ENCODE measurements at places on chromosomes 2 and 18. TPM values are rescaled to one million over a fixed set of nuclear protein-coding genes. Genes with fewer than 3 reads are reported as not detected.

FAM237A gene
- not detected for polyA plus RNA-seq

GALR1 gene
- 0.03 TPM for polyA plus RNA-seq

RAX gene
- not detected for polyA plus RNA-seq

GALNT14 gene
- polyA plus RNA-seq = 6.0 TPM

SERPINB3 gene
- 0.57 TPM for polyA plus RNA-seq

TUBB8B gene
- polyA plus RNA-seq = not detected

POU3F3 gene
- 0.35 TPM for polyA plus RNA-seq

UGT1A3 gene
- polyA plus RNA-seq = not detected

GPD2 gene
- polyA plus RNA-seq = 13.0 TPM

UNC80 gene
- polyA plus RNA-seq = 1.1 TPM

QPCT gene
- polyA plus RNA-seq = 14.7 TPM

MPP4 gene
- polyA plus RNA-seq = 0.13 TPM

CACNB4 gene
- 5.7 TPM for polyA plus RNA-seq

BMP10 gene
- not detected for polyA plus RNA-seq

CAPN14 gene
- polyA plus RNA-seq = not detected

DNA sequence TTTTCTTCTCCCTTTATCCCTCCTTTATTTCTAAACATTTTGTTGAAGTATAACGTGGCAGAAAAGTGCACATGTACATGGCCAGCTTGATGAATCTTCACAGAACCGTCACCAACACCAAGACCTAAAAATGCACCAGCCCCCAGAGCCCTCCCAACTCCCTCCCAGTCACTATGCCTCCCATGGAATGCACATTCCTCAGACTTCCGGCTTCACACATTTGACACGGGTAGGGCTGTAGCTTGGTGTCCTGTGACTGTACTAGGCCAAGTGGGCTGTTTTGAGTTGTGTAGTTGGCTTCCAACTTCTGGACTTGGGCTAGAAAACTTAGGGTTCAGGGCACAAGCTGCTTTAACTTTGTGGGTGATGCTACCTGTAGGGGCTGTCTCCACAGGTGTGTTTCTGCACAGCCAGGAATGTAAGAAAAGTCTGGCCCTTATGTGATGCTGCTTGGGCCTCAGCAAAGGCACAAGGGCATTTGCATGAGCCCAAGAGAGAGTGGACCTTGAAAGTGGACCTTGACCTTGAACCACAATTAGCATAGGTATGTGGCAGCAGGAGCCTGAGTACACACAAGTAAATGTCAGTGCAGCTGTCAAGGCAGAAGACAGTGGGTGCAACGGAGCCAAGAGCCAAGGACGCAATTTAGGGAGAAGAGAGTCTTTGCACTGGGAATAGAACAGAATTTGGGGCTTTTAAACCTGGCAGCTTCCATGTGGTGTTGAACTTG, 78.4 kb downstream of the SEPTIN10 start:
- DNase-seq = no peak

- DNase-seq = peak; percentile 22
Observed at GRCh38 chr2:8885449-8886201, 48.2 kb upstream of the KIDINS220 start.

DNA sequence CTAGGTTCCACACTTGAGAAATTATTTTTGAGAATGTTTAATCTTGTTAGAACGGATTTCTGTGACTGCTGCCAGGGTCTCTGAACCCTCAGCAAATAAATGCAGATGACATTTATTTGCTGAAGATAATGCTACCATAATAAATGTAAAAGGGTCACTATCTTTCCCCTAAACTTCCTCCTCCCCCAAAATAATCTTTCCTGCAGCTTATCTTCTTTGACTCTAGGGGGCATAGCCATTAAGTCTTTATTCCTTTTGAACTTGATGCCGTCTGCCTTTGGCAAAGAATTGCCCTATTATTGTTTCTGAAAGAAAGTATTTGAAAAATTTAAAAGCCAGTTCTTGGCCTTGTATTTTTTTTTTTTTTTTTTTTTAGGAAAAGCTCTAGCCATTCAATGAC, 63.6 kb upstream of the ACSL3 start:
- no peak for DNase-seq

DNA sequence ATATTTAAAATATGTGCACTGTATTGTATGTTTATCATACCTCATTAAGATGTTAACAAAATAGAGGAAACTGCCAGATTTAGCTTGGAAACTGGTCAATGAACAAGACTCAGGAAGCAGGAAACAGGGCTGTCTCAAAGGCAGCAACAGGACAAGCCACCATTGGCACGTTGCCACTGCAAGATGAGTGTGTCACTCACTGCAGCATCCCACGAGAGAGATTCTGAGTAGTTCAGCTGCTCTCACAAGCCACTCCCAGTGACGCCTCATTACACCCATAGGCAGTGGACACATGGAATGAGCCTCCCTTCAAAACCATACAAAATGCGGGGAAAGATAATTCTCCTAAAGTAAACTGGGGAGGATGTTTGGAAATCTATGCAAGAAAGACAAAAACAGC, 181.9 kb upstream of the DLGAP1 start:
- DNase-seq = peak; percentile 45

- no peak for DNase-seq
Observed at GRCh38 chr2:24576617-24577016, 85.6 kb downstream of the NCOA1 start.

DNA sequence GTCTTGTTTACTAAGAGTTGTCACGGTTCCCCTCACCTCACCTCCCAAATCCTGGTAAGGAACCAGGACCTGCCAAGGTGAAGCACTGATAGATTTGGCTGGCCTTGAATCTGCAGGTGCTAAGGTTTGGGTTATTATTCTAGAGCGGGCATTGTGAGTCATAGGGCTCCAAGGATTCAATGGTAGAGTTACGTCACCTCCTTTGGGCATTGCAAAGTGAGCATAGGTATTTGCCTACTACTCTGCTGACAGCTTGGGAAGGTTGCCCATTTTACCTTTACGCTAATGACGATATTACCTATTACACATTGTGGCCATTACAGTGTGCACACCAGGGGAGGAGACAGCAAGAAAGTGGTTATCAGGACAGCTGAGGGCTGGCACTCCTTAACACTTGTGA, 59.3 kb downstream of the SETBP1 start:
- DNase-seq = no peak

DNA sequence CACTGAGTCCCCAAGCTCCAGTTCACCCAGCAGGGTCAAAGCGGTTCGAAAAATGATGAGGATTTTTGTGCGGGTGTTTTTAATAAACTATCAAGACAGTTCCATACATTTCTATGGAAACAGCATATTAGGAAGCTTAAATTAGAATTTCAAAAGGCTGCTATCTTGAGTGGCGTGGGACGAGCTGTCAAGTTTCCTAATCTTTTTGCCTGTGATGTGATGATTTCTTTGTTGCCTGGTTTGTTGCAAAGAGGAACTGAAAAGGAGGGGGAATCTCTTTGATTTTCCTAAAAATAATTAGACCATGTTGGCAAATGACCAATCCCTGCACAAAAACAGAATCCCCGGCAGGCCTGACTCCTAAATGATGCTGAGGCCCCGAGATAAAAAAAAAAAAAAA, 66.1 kb upstream of the ATG16L1 start:
- no peak for DNase-seq

GRCh38 chr2:25221579-25221978, 53.2 kb upstream of the POMC start:
- no peak for DNase-seq

DNA sequence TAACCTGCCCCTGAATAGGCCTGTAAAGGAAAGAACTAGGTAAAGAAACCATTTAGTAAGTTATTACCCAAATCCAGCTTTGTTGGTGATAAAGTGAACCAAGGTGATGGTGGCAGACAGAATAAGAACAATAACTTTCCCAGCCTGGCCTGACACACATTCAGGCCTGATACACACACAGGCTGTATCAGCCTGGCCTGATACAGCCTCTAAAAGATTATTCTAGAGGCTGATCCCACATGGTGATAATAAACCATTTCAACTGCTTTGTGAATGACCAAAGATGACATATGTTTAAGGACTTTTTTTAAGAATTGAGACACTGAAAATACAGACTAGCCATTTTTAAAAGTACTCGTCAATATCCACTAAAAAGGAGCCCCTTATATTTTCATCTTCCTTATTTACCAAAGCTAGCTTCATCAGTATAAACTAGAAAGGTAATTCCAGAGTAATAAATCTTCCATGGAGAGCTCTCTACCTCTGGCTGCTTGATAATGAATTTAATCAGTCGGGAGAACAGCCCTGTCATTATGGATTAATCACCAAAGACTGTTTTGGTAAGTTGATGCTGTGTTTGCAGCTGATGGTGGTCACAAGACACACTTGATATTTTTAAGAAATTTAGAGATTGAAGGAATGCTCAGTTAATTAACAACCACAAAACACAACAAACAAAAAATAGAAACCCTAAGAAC, 77.2 kb downstream of the SLC8A1 start:
- no peak for DNase-seq

GRCh38 chr2:223046470-223047040, 5.4 kb upstream of the KCNE4 start:
- DNase-seq = no peak

- DNase-seq = peak; percentile 18
Observed at GRCh38 chr2:4900861-4901770, 791.1 kb upstream of the SOX11 start.

- DNase-seq = no peak
Observed at GRCh38 chr18:34529358-34530335, 180.5 kb upstream of the DTNA start.

GRCh38 chr2:241088791-241089732, 13.0 kb downstream of the MTERF4 start:
- DNase-seq = no peak

- no peak for DNase-seq
Observed at GRCh38 chr2:105882920-105883435, 138.3 kb downstream of the NCK2 start.

GRCh38 chr2:227447606-227448005, 24.4 kb upstream of the AGFG1 start:
- DNase-seq = peak; percentile 41

- DNase-seq = no peak
Observed at GRCh38 chr2:238168196-238169047, 9.7 kb downstream of the ERFE start.

DNA sequence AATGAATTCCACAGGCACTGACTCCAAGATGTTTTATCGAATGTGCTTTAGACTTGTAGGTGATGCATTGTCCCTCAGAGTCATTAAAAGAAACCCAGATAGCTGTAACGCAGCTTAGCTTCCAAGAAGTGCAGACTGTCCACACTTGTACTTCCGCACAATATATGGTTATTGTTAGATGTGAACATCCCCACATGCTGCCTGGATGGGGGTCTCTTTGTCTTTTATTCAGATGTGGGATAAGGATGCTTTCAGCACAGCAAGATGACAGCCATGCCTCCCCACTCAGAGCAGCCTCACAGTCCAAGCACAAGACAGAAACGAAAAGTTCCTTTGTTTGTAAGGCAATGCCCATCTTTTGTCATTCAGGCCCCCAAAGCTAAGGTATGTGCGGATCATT, 416.6 kb downstream of the HRH4 start:
- DNase-seq = no peak

GRCh38 chr2:142718576-142719155, 158.8 kb upstream of the KYNU start:
- DNase-seq = no peak

DNA sequence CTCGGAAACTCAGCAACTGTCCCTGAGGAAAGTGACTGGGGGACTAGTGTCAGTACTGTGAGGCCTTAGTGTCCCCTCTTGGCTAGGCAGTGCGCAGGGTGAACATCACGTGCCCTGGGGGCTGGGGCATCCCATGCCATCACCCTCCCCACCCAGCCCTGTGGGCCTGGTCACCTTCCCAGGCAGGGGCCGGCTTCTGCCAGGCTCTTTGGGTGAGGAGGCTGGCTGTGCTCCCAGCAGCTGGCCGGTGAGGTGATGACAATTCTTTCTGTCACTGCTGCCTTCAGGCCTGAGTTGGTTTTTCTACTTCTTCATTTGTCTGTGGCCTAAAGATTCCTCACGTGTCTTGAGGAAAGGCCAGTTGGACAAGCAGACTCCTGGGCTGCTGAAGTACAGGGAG, 180.8 kb downstream of the KLHL29 start:
- DNase-seq = no peak

GRCh38 chr2:215684448-215685237, 248.8 kb upstream of the FN1 start:
- peak; percentile 81 for DNase-seq

- no peak for DNase-seq
Observed at GRCh38 chr2:36697424-36698066, 1.0 kb downstream of the VIT start.

- no peak for DNase-seq
Observed at GRCh38 chr2:179999000-179999399, 8.1 kb downstream of the CWC22 start.

- DNase-seq = no peak
Observed at GRCh38 chr2:148596018-148596417, 48.5 kb upstream of the EPC2 start.

DNA sequence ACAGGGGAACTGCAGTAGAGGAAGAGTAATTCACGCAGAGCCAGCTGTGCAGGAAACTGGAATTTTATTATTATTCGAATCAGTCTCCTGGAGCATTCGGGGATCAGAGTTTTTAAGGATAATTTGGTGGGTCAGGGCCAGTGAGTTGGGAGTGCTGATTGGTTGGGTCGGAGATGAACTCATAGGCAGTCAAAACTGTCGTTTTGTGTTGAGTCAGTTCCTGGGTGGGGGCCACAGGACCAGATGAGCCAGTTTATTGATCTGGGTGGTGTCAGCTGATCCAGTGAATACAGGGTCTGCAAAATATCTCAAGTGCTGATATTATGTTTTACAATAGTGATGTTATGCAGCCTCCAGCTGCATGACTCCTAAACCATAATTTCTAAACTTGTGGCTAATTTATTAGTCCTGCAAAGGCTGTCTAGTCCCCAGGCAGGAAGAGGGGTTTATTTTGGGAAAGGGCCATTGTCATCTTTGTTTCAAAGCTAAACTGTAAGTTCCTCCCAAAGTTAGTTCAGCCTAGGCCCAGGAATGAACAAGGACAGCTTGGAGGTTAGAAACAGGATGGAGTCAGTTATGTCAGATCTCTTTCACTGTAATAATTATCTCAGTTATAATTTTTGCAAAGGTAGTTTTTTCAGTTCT, 67.0 kb downstream of the ASAP2 start:
- no peak for DNase-seq

GRCh38 chr2:220163486-220163885, 536.1 kb downstream of the SLC4A3 start:
- no peak for DNase-seq

DNA sequence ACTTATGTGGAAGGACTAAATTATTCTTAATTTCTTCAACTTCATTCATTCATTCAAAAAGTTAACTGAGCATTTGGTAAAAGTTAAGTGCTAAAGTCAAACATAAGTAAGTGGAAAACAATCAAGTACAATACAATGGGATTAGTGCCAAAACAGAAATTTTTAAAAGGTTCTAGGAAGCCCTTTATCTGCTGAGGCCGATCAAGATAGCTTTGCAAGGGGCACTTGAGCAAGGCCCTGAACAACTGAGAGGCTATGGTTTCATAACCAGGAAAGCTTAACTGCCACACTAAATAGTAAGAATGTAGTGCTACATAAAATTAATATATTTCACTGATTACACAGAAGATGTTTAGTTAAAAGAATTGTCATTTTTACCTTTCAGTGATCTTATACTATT, 76.5 kb downstream of the NOL10 start:
- no peak for DNase-seq

GRCh38 chr2:173969886-173970285, 4.7 kb upstream of the SP3 start:
- DNase-seq = no peak
